AG08396 (cell line): ENCODE measurements at places on chromosomes 11 and 22.

DNA sequence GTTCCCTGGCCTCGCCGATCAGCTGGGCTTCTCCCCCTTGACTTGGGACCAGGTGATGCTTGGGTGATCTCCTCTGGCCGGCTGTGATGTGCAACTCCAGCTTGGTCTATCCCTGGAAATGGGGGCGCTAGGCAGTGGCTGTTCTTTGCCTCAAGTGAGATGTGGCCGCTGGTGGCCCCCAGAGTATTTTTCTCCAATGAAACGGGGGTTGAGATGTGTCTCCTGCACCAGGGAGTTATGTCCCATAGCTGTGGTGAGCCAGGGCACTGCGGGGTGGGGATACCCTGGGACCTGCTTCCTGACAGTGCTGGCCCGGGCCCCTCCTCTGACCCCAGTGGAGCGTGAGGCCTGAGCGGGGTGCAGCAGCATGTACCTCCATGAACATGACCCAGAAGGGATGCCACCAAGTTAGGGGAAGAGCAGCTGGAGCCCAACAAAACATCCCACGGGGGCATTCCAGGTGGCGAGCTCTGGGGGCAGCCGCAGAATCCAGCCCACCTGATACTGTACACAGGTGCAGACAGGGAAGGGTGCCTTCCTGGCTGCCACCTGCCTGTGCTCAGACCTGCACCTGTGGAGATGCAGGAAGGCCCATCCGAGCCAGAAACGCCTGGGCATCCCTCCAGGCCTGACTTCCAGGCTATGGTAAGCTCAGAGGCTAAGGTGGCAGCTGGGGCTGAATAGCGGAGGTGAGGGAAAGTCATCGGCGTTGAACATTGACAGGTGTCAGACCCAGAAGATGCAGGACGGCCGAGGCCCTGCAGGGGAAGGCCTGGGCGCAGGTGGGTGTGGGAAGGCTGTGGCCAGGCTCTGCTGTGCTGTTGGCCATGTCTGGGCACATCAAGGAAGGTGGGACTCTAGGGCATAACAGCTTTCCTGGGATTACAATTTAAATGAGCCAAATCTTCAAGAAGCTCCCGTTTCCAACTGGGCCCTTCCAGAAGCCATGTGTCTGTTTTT is 97.3 kb downstream of the CTTN start:
- no peak for DNase-seq

DNA sequence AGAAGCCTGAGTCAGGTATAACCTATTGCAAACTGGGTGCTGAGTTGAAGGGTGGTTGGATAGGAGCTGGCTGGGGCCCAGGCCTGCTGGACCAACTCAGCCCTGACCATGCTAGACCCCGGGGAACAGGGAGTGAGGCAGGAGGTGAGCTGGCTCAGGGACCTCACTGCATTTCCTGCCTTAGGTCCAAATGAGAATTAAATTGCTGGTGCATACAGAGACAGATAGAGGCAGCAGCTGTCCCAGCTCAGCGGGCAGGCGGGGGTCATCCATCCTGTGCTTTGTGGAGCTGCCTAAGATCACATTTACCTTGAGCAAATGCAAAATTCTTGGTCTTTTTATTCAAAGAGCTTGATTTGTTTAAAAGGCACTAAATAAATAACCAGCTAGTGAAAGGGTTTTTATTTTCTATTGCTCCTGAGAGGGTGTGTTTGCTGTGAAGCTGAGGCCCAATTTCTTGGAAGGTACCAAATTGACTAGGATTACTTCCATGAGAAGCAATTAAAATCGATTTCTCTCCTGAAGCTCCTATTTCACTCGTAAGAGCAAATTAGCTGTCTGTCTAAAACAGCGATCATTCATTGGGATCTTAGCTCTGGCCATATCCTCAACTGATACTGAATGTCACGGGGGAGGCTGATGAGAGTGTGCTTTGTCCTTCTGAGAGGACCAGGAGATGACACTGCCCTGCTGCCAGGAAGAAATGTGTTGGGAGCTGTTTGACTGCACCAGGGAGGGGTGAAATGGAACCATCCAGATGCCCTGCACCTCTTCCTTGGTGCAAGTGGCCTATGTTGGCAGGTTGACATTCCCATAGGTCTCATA is 24.9 kb downstream of the USH1C start:
- DNase-seq: no peak

DNA sequence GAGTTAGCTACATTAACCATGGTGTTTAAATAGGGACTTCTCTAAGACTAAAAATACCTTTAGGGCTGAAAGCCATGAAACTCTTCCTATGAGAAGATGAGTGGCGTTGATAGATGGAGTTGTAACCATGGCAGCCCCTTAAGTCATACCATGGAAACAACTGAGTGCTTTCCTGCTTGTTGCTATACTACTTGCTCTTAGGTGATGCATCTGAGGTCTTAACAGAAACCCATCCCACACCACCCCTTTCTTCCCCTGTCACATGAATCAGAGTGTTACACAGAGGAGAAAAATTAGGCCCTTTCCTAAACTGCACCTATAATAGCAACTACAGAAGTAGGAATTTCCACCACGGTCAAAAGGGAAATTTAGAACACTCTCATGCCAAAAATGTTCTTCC is 64.3 kb upstream of the ZC3H12C start:
- no peak for DNase-seq

GRCh38 chr22:38180841-38181452 is 683 bp downstream of the PLA2G6 start:
- DNase-seq: no peak

- DNase-seq: no peak
These were observed 2.4 kb downstream of the RASGRP2 start for GRCh38 chr11:64741375-64742086.

GRCh38 chr11:62069374-62069773 is 54.4 kb upstream of the INCENP start:
- no peak for DNase-seq

GRCh38 chr22:41511521-41511968 is 32.7 kb downstream of the POLR3H start:
- DNase-seq: no peak

- peak; percentile 72 for DNase-seq
These were observed 563 bp downstream of the GATD1 start for GRCh38 chr11:776561-777287.

DNA sequence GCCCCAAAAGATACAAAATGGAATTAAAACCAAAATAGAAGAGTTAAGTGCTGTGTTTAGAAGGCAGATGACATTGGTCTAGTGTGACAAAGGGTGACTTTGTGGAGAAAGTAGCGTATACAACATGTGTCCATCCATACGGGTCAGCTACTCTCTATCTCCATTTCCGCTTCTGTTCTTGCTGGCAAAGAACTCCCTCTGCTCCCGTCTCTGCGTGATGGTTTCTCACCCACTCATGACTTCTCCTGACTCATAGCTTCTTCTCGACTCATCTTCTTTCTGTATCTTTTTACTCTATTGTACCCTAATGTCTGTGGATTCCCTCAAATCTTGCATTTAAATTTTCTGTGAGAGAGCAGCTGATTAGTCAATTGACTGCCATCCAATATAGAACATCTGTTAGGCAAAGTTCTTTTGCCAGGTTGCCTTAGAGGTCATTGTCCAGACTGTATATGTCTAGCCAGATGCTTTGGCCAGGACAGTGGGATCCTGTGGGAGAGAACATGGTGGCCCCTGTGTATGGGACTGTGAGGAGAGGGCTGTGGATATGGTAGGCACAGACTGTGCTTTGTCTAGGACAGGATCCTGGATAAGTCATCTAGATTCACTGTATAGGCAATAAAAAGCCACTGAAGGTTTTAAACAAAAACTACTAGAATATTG is 28.4 kb downstream of the MMP13 start:
- no peak for DNase-seq

DNA sequence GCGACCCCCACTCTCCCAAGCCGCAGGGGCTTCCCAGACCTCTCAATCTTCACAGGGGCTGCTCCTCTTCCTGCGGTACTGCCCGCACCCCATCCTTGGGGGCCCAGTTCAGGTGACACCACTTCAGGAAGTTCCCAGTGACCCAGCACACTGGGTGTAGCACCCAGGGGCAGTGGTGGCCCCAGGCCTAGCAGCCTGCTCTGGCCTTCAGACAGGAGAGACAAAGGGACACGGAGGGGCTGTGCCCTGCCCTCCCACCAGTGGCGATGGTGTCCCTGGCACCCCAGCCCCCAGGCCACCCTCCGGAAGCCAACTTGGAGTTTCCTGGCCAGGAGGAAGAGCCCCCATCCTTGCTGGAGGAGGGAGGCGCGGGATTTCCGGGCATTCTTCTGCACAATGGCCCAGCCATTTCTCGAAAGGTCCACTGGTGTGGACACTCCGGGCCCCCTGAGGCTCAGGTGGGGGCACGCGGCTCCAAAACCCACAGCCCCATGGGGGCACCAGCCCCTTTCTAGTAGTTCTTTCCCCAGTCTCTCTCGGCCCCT is 978 bp upstream of the CLDN5 start:
- DNase-seq: no peak

- no peak for DNase-seq
These were observed 113.1 kb downstream of the CADM1 start for GRCh38 chr11:115391160-115391559.

- DNase-seq: no peak
These were observed 10.7 kb downstream of the CD6 start for GRCh38 chr11:60982184-60982583.

DNA sequence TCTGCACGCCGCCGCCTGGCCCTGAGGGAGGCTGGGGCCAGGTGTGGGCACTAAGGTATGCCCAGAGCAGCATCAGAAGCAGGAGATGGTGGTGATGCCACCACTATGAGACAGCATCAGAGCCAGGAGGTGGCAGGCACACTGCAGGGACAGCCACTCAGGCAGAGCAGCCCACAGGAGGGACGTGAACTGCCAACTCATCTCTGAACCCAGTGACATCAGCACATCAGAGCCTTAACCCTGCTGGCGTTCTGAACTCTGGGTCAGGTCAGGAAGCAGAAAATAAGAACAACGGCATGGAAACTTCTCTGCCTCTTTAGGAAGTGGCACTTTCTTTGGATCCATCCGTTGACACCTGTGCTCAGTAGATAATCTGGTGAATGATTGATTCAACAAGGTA is 14.7 kb upstream of the IFT27 start:
- DNase-seq: no peak

GRCh38 chr11:118619444-118620197 is 12.2 kb downstream of the PHLDB1 start:
- peak; percentile 84 for DNase-seq

GRCh38 chr11:108804511-108804910 is 139.6 kb downstream of the DDX10 start:
- DNase-seq: no peak

GRCh38 chr22:19723232-19723982 is at the start of gene GP1BB:
GP1BB (plus strand) TSS chr22:19723539; CDS start chr22:19723570, 31 bp downstream.
- no peak for DNase-seq

DNA sequence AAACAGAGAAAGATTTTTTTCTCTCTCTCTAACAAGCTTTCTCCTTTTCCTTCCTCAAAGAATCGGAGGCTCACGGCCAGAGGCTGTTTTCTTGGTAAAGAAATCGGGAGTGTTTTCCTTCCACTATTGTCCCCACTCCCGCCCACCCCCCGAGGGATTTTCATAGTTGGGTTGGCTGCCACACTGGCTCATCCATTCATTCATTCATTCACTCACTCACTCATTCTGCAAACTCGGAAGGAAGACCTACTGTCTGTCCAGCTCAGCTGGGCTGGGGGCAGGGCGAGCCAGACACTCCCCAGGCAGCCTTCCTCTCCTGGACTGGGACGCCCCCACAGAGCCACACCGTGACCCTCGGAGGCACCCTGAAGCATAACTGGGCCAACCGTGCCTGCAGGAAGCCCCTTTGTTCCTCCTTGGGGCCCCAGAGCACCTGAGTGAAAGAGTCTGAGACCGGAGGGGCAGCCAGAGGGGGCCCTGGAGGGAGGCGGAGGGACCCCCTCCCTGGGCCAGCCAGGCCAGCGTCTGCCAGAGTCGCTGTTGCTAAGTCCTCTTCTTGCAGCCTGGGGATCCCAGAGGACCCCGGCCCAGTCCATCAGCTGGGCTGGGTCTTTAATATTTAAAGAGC is 17.0 kb downstream of the CDKN1C start:
- DNase-seq: no peak
